GM10248 (cell line): ENCODE measurements at places on chromosomes 3 and 15.
A peak's percentile ranks its signal among the peaks of the same experiment; 100 is the strongest.

GRCh38 chr3:175266478-175266877 is 407.3 kb downstream of the NAALADL2 start:
- no peak for DNase-seq

DNA sequence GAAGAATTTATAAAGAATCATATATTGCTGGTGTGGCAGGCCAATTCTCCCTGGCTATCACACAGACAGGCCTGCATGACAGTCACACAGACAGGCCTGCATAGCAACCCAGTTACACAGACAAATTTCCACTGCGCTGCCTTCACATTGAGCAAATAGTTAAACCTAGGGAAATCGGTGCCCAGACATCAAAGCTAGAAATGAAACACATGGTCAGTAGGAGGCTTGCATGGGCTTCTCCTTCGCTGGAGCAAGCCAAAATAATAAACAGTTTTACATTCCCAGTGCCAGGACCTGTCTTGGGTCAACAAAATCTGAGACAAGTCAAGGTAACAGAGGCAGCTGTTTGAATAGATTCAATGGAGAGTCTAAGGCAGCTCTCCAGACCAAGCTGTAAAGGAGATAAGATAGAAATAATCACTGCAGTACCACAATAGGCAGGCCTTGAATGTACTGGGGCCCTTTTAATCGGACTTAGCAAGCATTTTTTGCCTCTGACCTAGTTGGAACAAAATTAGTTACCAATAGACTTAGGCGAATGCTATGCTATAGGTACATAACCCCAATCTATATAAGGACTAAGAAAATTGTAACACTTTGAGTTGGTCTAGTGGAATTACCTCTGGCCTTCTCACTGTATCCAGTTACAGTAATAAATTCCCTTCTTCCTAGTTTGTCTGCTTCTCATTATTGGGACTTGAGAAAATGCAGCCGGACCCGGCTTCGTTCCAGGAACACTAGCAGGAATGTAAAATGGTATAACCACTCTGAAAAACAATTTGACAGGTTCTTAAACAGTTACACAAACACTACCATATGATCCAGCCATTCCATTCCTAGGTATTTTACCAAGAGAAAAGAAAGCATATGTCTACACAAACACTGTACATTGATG is 274.7 kb upstream of the UBE2E2 start:
- DNase-seq, result no peak

DNA sequence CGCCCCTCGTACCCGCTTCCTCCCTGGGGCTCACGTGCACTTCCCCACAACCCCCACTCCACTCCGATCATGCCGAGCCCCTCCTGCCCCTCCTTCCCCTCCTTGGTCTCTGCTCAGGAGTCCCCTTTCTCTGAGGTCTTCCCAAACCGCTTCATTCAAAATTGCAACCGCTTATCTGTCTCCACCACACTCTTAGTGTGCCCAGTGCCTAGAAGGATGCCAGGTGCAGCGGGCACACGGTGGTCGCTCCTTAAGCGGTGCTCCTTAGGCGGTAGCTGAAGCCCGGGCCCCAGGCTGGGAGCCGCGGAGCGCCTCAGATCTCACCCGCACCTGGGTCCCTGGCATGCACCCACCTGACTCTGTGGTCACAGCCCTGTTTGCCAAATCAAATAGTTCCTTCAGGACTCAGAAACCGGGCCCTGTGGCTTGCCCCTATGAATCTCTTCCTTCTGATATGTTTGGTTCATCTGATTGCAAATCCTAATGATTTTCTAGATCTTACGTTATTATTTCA is 524.5 kb downstream of the OCA2 start:
- no peak for DNase-seq

DNA sequence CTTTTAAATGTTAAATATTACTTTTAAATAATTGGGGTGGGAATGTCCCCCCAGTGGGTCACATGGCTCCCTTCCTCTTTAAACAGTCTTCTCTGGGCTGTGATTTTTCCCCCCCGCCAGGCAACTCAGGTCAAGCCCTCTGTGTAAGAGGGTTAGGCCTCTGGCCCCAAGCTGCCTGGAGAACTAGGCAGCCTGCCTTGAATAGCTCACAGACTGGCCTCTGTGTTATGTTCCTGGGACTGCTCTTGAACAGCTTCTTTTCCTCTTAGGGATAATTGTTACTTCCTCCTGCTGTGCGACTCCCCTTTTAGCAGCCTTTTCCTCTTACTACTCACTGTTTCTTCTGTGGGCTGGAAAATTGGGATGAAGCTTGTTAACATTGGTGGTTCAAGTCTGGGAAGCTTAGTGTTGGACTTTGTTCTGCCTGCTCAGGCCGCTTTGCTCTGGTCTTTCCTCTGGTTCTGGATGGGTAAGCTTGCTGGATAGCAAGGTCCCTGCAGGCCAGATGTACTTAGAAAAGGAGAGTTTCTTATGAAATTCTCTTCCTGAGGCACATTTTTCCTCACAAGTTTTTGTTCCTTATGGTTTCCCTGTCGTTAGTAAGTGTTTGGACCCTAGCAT is 2.2 kb downstream of the TEX264 start:
- DNase-seq, result no peak

DNA sequence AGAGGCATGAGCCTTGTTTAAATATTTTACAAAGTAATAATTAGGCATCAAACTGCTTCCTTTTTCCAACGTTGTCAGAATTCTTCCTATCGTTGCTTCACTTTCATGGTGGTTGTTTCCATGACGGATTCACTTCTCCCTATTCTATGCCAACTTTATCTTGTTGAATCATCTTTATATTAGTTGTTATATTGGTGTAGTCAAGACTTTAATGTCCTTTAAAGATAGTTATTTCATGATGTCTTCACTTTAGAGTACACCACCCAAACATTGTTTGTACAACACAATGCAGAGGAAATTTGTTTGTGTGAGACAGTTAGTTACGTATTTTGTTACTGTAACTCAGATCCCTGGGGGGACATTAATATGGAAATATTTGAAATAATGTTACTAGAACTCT is 61.9 kb downstream of the CRYBG3 start:
- no peak for DNase-seq

GRCh38 chr15:99430881-99431401 is 134.8 kb upstream of the MEF2A start:
- no peak for DNase-seq

DNA sequence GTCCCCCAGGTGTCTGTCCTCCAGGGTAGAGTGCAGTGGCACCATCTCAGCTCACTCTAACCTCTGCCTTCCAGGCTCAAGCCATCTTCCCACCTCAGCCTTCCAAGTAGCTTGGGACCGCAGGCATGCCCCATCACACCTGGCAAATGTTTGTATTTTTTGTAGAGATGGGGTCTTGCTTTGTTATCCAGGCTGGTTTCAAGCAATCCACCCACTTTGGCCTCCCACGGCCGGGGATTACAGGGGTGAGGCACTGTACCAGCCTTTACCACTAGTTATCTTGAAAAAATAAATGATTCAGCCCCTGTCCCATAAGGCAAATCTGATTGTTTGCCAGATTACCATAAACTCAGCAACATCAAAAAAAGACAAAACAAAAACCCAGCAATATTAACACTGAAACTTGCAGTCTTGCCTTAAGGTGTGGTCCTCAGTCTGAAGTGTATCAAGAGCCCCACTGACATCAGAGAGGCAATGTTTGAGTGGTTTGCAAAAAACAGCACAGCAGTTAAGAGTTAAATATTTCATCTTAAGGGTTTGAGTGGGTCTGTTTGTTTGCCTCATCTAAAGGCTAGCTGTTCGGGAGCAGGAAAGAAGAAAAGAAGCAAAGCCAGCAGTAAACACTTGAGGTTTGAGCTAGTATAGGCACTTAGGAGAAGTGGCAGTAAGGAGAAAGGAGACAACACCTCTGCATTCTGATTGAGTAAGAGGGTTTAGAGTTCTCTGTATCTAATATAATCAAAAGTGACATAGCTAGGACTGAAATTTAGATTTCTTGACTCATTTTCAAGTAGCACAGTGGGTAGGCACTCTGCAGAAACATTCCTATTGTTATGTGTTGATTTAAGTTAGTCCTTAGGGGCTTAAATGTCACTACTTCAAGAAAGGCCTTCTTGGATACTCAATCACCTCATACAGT is 26.3 kb upstream of the EDEM1 start:
- DNase-seq, result no peak

GRCh38 chr3:12392101-12392878 is 92.0 kb upstream of the TSEN2 start:
- no peak for DNase-seq

DNA sequence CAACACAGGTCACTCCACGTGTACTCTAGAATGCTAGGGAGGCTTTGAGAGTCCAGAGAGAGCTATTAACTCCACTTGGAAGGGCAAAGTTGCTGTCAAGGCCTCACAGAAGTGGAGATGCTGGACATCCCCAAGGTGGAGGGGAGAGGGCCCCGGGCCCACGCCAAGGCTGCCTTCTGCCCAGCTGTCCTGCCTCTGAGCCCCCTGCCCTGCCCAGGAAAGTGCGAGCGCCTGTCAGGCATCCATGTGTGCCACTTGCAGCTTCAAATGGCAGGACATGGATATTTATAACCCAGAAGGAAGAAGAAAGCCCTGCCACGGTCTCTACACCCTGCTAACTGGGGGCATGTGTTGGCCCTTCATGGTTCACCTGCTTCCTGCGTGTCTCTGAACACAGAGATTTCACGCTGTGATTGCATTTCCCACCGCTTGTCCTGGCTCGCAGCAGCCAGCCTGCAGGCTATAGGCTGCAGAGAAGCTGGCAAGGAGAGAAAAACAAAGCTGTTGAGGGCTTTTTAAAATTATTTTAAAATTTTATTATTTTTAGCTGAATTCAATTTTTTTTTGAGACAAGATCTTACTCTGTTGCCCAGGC is 17.0 kb downstream of the ANKDD1A start:
- no peak for DNase-seq

- DNase-seq, result no peak
Observed at GRCh38 chr3:71061037-71061436, 522.5 kb downstream of the FOXP1 start.

DNA sequence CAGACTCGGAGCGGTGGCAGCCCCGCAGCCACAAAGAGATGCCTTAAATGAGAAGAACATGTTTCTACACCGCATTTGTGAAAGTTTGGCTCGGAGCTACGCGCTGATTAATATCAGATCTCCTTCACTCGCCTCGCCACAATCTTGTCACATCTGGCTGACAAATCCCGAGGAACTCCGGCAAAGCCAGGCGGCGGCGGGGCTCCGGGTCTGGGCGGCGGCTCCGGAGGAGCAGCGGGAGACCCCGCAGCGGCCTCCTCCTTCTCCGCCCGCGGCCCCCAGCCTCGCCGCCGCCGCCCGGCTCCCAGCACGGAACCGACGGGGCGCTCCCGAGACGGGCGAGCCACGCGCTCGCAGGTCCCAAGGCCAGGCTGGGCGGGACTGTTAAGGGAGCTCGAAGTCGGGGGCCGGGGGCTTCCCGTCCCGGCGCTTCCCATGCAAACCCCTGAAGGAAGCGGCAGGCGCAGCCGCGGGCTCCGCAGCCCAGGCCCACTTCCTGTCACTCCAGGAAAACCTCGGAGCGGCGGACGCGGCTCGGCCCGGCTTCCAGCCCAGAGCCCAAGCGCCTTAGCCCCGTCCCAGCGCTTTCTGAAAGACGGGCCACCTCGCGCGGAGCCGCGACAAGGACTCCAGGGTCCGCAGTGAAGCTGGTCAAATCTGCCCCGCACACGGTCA is 1.2 kb downstream of the BNC1 start:
- DNase-seq, result peak; percentile 15

DNA sequence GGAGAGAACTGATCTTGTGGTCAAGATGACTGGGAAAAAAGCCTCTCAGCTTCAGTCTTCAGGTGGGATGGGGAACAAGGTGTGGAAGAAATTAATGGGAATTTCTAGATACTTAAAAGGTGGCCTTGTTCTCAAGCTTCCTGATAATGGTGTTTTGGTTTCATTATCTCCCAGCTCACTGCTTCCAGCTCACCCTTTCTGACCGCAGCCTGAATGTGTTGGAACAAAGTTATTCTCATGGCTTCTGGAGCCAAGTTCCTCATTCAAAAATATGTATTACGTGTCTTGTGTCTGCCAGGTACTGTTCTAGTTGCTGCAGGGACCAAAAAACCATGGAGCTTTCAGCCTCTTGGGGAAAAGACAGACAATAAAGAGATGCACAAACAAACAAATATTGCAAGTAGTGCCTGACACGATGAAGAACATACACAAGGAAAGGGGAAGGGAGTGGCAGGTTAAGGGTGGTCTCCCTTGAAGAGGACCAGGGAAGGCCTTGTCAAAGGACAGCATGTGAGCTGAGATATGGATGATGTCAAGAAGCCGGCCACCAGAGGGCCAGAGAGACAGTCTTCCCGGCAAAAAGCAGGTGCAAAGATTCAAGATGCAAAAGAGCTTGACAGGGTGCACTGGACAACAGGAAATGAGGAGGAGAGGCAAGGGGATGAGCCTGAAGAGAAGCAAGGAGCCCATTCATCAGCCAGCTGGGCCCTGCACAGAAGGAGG is 35.5 kb downstream of the ARRDC4 start:
- no peak for DNase-seq

- DNase-seq, result no peak
Observed at GRCh38 chr15:66593219-66593780, 27.5 kb upstream of the LCTL start.

GRCh38 chr3:69032142-69032541 is 18.7 kb upstream of the EOGT start:
- DNase-seq, result no peak

- DNase-seq, result no peak
Observed at GRCh38 chr3:100402891-100403290, 1.6 kb downstream of the LNP1 start.

DNA sequence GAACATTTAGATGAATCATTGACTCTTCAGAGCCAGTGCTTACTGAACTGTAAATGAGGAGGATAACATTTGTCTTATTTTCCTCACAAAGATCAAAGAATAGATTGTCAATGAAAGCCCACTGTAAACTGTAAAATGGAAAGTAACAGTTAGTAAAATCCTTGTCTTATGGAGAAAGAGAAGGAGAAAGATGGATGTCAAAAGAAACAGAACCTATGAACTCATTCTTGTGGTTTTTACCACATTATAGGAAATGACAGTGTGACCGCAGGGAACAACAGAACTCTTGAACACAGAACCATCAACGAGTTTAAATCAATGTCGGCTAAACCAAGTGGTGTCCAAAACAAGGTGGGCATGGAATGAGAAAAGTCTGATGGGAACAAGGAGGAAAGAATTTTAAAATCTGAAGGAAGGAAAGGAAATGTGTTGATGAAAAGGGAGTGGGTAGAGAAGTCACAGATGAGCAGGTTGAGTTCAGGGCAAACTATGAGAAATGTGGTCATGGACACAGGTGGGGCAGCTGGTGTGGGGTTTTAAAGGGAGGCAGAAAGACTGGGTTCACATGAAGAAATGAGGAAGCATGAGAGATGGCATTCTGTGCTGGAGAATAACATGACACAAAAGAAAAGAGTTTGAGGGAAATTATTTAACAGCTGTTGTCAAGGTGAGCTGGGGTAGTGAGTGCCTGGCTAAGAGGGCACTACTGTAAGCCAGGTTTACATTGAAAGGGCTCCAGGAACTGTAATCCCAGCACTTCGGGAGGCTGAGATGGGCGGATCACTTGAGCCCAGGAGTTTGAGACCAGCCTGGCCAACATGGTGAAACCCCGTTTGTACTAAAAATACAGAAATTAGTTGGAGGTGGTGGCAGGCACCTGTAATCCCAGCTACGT is 42.4 kb upstream of the ETV5 start:
- DNase-seq, result no peak

DNA sequence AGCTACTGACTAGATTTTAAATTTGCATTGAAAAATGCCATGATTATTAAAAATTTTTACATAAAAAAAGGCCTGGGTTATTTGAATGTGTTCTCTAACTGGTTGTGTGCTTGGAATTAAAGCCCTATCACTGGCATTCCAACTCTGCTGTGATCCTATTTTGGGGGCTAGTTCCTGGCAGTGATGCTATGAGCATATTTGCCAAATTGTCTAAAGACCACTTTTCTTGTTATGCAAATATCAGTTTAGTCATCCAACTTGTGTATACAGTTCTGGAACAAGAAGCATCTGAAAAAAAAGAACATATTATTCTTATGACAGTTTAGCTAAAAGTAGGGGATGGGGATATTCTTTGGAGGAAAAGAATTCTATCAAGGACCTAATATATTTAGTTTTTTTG is 243.4 kb upstream of the ZNF717 start:
- DNase-seq, result no peak
